ENCODE measurements at places on chromosomes 12 and 14. TPM values are rescaled to one million over a fixed set of nuclear protein-coding genes. Genes with fewer than 3 reads are reported as not detected.

- DNase-seq, result no peak
Measured at GRCh38 chr12:66217342-66217917, 28.4 kb downstream of the IRAK3 start.

GRCh38 chr12:128265566-128265965, 1.4 kb upstream of the TMEM132C start:
- no peak for DNase-seq

DNA sequence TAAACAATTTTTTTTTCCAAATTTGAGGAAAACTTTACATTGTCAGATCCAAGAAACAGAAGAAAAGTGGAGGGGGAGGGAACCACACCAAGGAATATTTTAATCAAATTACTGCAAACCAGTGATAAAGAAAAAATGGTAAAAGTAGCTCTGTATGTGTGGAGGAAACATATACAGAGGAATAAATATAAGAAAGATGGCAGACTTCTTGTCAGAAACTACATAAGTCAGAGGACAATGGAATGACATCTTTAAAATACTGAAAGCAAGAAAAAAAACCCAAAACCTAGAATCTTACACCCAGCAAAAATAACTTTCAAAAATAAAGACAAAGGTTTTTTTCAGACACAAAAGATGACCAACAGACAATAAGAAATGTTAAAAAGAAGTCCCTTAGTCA, 10.2 kb upstream of the LLPH start:
- DNase-seq, result no peak

KIF5A gene
- total RNA-seq, result 2.8 TPM

DNA sequence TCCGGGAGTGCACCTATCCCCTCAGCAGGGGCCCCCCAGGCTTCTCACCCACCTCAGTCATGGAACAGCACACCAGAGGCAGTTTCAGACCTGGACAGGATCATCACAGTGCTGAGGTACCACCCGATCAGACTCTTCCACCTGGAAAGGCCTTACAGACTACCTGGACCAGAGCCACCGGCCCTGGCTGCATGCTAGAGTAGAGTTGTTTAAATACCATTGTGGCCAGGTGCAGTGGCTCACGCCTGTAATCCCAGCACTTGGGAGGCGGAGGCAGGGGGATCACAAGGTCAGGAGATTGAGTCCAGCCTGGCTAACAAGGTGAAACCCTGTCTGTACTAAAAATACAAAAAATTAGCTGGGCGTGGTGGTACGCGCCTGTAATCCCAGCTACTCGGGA, 61.5 kb downstream of the TSPAN11 start:
- DNase-seq, result no peak

DIP2B gene
- 30.2 TPM for total RNA-seq

GRCh38 chr14:77950371-77951063, 150.6 kb downstream of the ADCK1 start:
- no peak for DNase-seq

SIX6 gene
- total RNA-seq, result not detected

DNA sequence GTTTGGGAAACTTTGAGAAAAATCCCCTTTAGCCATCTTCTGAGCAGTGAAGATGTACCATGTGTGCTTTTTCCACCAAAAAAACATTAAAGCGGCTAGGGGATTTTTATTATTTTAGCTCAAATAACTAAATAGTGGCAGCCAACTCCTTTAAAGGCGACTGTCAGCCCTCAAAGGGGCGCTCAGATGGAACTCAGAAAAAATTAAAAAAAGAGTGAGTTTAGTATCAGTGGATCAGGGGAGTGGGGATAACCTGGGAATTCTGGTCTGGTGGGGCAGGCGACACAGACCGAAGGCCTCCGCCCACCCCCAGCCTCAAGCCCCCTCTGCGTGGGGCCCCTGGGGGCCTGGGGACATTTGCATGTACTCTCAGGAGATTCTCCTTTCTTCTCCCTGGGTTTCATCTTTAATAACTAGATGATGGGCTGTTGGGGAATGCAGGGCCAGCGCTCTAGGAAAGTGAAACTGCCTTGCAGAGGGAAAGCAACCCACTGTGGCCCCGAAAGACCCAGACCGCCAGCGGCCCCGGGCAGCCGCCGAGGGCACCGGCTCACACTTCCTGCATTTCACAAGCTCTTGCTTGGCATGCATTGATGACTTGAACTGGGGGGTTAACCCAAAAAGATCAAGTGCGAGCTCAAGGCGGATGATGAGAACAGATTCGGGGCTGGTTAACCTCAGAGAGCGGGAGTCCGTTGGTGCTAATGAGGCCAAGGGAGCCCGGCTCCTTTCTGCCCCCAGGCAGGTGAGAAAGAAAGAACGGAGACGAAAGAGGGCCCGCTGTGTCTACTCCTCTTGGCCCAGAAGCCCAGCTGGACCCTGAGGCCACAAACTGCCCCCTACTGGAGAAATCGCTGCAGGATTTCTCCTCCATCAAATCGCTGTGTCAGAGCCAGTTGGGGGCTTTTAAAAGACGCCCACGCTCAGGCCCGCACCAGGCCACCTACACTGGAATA, 7.3 kb upstream of the BATF start:
- DNase-seq, result no peak

DNA sequence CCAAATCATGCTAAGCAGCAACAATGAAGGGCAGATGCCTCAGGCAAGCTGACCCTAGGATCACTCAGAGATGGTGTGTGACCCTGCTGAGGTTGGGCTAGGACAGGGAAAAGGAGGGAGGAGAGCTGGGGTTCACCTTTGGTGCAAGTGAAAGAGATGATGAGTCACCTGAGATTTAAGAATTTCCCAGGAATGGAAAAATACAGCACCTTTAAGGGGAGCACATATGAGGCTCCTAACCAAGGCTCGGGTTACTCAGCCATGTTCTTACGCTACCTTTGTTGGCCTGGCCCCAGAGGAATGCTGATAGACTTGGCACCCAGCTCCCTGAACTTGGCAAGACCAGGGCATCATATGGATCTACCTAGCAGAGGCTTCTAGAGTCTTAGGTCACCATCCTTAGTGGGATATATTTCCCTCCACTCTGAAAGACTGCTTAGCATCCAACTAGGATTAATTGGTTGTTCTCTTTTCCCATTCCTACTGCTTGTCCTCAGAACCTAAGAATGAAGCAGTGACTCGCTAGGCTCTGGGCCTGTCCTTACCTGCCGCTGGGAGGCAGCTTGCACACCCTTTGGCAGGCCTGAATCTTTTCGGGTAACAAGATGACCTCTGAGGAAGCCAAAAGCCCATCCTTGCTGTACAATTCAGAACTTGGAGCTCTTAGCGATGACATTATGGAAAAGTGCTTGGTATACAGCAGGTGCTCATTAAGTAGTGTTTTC, 4.0 kb upstream of the NAA25 start:
- DNase-seq, result no peak

DNA sequence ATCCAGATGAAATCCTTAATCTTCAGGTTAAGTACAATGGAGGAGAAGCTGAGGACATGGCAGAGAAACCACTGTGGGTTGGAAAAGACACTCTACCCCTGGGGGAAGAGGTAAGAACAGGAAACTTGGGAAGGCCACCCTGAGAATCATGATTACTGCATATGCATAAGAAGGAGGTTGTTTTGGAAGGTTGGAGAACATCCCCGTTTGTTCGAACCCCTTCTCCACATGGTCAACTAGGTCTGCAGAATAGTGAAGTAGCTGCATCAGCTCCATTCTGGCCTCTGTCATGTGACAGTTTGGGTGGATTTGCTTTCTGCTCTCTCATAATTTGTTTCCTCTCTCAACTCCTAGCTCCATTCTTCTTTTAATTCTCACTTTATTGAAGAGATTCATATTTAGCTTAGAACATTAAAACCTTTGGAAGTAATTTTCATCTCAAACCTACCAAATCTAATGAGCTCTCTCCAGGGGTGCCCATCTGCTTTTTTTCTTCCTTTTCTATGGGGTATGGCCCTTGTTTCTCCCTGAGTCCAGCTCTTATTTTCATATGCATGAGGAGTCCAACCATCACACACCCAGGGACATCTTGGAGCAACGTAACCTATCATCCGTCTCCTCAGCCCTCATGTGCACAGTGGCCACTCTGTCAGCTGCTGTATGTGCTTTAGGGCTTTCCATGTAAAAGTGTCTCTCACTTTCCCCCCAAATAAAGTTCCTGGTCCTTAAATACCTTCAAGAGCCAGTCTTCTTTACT, 820.3 kb downstream of the TMEM121 start:
- DNase-seq, result no peak

DNA sequence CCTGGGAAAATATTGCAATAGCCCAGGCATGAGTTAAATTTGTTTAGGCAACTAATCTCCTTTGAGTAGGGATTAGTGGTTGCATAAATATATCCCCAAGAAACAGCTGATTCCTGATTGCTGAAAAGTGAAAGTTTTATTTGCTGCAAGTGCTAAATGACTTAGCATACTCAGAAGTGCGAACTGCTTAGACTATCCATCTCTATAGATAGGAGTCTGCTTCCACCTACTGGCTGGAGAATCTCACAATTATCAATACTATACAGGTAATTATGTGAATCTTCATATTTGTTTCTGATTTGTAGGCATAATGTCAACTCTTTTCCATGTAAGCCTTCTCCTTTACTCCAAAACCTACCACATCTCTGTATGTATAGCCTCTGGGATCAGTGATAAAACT, 12.0 kb upstream of the SLCO1B3 start:
- no peak for DNase-seq

DNA sequence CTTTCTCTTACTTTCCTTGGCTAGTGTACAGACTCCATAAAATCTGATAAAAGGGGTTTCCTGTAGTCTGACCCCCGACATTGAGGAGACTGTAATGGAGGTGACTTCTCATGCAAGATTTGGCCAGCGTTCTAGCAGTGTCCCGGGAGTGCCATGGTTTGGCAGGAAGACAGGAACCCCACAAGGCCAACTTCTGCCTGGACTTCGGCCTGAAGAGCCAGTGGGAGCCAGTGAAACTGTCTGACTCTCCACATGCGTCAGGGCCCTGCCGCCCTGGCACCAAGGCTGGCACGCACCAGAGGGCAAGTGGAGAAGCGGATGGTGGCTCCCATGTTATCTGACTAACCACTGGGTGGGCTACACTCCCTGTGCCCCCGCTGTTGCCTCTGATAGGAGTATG, 70.5 kb downstream of the TMEM260 start:
- no peak for DNase-seq

ANO4 gene
- 0.38 TPM for total RNA-seq

GRCh38 chr14:39212034-39212433, 21.7 kb upstream of the MIA2 start:
- DNase-seq, result no peak

DNA sequence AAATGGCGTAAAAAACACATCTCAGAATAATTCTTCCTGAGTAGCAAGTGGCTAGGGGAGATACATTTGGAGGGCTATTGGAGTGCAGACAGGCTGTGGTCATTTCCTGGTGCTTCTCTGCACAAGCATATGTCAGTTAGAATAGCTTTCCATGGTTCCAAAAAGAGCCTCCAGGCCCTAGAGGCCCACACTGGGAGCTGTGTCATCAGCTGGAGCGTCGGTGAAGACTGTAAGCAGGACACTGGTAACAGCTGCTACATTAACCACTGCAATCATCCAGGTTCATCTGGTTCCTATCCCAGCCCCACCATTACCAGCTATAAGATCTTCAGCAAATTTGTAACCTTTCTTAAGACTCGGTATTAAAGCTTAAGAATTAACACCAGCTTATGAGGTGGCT, 31.7 kb upstream of the APPL2 start:
- no peak for DNase-seq

DNA sequence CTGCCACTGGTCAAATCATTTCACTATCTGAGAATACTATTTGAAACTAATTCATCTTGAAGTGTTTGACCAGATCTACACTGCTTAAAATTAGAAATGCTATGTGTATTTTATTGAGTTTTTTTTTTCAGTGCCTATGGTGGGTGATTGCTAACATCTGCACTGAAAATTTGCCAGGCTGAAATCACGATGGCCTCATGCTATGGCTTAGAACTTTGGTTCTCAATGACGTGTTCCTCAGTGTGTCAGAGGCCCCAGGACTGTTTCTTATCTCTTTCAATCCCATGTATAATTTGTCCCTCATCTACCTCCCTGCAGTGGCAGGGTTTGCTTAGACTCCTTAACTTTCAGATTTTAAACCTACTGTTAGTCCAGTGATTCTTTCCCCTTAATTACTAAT, 36.2 kb upstream of the NKX2-8 start:
- no peak for DNase-seq

DNA sequence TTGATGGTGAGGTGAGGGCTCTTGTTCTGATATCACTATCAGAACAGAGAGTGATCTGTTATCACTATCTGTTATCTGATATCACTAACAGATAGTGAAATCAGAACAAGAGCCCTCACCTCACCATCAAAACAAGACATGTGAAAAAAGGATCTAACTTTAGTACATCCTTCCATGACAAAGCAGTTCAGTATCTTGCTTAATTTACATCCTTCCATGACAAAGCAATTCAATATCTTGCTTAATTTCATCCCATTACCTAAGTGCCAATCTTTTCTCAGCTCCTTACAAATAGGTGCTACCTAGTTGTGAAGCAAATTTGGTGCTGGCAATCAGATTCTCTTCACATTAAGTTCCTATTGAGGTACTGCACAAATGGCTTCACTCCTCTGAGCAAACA, 1865.6 kb upstream of the FLRT2 start:
- no peak for DNase-seq

RHEBL1 gene
- 0.75 TPM for total RNA-seq

- no peak for DNase-seq
Measured at GRCh38 chr12:50689437-50689836, 74.5 kb upstream of the ATF1 start.

DNA sequence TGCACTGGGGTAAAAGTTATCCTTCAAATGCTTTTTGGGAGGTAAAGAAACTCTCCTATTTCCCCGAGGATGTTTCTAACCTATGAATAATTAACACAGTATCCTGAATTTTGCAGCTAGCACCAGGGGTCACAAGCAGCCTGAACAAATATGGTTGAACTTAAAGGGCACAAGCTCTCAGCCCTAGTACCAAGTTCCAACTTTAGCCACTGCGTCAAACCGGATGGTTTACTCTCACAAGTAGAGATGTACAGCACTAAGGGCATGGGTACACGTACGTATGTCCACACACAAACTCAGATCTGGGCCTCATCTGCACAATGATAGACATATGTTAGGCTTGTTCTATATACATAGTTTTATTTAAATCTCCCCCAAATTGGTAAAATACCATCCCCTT, 4.7 kb downstream of the CCDC88C start:
- DNase-seq, result no peak

DNA sequence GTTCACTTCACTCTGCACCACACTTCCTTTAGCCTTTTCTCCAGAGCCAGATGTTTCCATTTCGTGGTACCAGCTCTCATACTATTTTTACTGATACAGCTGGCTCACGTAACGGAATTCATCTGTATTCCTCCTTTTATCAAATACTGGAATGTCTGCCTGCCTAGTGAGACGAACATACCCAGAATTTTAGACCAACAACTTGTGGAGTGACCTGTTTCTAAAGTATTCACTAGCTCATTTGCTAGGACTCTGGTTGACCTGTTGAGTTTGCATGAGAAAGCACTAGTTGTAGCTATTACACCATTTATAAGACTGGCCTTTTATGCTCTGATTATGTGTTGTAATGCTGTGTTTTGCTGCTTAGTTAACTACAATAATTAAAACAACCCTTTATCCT, 22.6 kb downstream of the KCNA5 start:
- no peak for DNase-seq

GRCh38 chr12:18160901-18161300, 70.9 kb upstream of the RERGL start:
- DNase-seq, result no peak

GRCh38 chr14:95054346-95055280, 102.7 kb downstream of the DICER1 start:
- no peak for DNase-seq

TPH2 gene
- not detected for total RNA-seq

Data from progenitor cell of endocrine pancreas (in vitro differentiated cells).